ENCODE measurements at places on chromosomes 5 and 9. TPM values are rescaled to one million over a fixed set of nuclear protein-coding genes. Genes with fewer than 3 reads are reported as not detected.

PCDHA1 gene
- total RNA-seq: 0.15 TPM

MTRR gene
- total RNA-seq: 27.0 TPM

PLEKHG4B gene
- 1.2 TPM for total RNA-seq

CERCAM gene
- total RNA-seq: 38.6 TPM

CCDC180 gene
- total RNA-seq: 0.94 TPM

SLIT3 gene
- 18.1 TPM for total RNA-seq

DND1 gene
- 0.64 TPM for total RNA-seq

ANXA2R gene
- total RNA-seq: 4.1 TPM

TPPP gene
- total RNA-seq: 5.5 TPM

GPR151 gene
- not detected for total RNA-seq

GRXCR2 gene
- not detected for total RNA-seq

All from A549 treated with GW870086 at 1 μM for 4 hours (cell line).